ENCODE measurements at places on chromosomes 13 and 19.

DNA sequence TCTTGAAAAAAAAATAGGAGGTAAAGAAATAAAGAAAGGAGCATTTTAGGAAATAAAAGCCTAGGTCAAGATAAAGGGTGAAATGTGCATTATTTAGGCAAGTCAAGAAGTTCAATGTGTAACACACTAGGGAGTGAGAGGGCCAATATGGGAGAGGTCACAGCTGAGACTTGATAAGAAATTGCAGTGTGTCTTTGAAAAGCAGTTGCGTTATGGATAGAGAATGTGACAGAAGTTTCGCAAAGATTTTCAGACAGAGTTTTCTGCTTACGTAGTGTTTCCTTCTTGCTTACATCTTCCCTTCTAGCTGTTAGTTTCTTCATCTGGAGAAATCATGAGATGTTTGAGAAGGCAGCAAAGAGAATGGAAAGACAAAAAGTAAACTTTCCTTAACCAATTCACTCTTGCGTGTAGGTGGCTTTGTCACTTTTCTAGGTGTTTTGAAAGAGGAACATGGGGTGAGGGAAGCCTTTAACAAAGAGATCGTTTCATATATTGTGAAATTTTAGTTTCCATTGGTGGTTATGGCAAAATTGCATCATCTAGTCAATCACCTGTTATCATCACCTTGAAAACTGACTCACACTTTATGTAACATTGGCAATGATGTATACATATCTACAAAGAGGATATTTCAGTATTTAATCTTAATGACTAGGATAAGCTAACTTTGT is 975.5 kb downstream of the OLFM4 start:
- DNase-seq, result no peak

GRCh38 chr13:99311748-99312492 is 4.7 kb upstream of the GPR183 start:
- DNase-seq, result no peak

DNA sequence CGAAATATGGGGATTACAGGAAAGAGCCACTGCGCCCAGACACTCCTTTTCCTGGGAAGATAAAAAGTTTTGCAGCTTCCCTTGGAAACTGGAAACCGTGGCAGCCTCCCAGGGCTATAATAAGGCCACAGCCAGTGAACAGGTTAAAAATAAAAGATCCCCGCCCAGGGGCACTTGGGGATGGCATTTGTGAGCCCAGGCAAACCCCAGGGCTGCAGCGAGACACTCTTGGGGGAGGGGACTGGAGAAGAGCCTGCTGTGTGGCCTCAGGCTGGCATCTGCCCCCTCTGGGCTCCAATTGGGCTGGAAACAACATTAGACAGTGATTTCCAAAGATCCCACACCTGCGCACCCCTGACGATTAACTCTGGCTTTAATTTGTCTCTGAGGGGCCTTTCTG is 11.2 kb downstream of the FEM1A start:
- DNase-seq, result no peak

GRCh38 chr13:43079392-43079931 is 56.1 kb downstream of the DNAJC15 start:
- no peak for DNase-seq
